ENCODE measurements at places on chromosomes 3 and 15. TPM values are rescaled to one million over a fixed set of nuclear protein-coding genes. Genes with fewer than 3 reads are reported as not detected.

GRCh38 chr15:87609474-87609873, 647.1 kb downstream of the NTRK3 start:
- no peaks in the 10 kb centered on the region for H3K27me3 ChIP-seq
- no peak overlapping the region for H3K4me3 ChIP-seq
- H3K27ac ChIP-seq: no peak overlapping the region
- H3K36me3 ChIP-seq: no peaks in the 10 kb centered on the region
- DNase-seq: no peak

DNA sequence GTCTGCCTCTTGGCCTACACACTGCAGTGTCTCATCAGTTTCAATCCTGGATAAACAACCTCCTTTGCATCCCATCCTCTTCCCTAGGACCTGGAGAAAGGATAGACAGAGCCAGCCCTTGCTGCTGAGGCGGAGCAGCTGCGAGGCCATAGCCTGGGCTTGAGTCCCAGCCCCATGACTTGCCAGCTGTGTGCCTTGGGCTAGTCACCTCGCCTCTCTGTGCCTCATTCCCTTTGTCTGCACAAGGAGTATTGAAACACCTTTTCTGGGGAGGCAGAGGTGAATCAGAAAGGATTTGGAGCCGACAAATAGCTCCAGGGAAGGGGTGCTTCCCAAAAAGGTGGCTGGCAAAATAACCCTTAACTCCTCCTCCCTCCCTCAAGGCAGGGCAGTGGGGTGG, 65.0 kb upstream of the SLC6A1 start:
- H3K4me3 ChIP-seq: no peak overlapping the region
- H3K36me3 ChIP-seq: no peaks in the 10 kb centered on the region
- no peak for DNase-seq
- no peak overlapping the region for H3K27ac ChIP-seq
- H3K27me3 ChIP-seq: peaks cover 4% of the 10 kb centered on the region

DNA sequence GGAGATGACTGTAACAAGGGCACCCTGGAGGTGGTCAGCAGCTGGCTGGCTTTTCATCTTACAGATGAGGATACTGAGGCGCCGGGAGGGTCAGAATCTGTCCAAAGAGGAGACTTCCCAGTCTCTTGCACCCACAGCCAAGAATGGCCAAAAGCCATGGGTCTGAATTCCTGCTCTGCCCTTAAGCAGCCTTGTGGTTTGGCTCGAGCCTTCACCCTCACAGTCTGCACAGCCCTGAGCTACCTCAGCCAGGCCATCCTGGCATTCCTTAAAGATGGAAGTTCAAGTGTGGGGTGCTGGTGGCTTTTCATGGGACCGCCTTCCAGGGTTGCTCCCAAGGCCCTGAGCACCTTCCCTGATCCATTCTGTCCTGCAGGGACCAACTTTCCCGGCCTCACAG, 59.2 kb downstream of the CACNA2D2 start:
- H3K4me1 ChIP-seq: peaks cover 6% of the 10 kb centered on the region
- DNase-seq: no peak
- no peak overlapping the region for H3K27ac ChIP-seq

DNA sequence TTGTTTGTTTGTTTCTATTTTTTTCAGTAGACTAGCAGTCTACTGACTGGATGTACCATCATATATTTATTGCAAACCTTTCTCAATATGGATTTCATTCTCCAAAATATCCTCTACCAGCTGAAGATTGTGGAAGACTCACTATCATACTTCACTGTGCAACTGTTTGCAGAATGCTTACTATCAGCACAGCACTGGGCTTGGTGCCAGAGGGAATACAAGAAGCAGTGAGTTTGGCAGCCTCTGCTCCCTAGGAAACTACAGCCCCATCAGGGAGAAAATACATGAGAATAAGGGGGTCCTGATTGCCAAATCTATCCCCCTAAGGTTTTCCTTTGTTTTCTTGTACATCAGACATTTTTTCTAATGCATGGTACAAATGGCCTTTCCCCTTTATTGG, 27.5 kb downstream of the AQP9 start:
- H3K4me1 ChIP-seq: no peaks in the 10 kb centered on the region
- DNase-seq: no peak
- no peak overlapping the region for H3K4me3 ChIP-seq
- no peak overlapping the region for H3K27ac ChIP-seq

GRCh38 chr3:134341389-134341788, 32.9 kb downstream of the AMOTL2 start:
- no peak overlapping the region for H3K27ac ChIP-seq
- peaks cover 19% of the 10 kb centered on the region for H3K27me3 ChIP-seq
- no peak for DNase-seq
- no peak overlapping the region for H3K4me3 ChIP-seq

GRCh38 chr3:43095370-43095769, 10.5 kb downstream of the POMGNT2 start:
- no peak for DNase-seq
- peaks cover 4% of the 10 kb centered on the region for H3K4me1 ChIP-seq
- H3K4me3 ChIP-seq: no peak overlapping the region
- no peaks in the 10 kb centered on the region for H3K27me3 ChIP-seq
- no peak overlapping the region for H3K27ac ChIP-seq

DNA sequence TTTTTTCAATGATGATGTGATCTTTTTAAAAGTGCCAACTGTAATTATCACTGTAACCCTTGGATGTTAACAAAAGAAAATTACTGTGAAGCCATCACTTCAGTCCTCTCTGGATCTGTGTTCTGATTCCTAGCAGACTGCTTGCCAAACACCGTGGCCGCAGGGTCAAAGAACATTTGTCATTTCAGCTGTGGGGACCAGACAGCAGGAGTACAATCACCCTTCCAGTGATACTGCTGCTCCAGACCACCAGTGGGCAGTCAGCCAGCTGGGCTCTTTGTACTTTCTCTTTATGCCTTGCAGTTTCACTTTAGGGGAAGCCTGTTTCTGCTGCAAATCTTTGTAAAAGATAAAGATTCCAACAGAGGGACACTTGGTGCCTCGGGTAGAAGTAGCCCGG, 770.0 kb downstream of the GRM7 start:
- H3K4me3 ChIP-seq: no peak overlapping the region
- DNase-seq: no peak
- H3K27me3 ChIP-seq: peaks cover 1% of the 10 kb centered on the region
- no peaks in the 10 kb centered on the region for H3K36me3 ChIP-seq

GRCh38 chr3:172042136-172042662, 2.8 kb downstream of the FNDC3B start:
- no peak overlapping the region for H3K27ac ChIP-seq
- DNase-seq: no peak
- H3K4me1 ChIP-seq: peaks cover 12% of the 10 kb centered on the region
- peaks cover 2% of the 10 kb centered on the region for H3K36me3 ChIP-seq
- peaks cover 4% of the 10 kb centered on the region for H3K27me3 ChIP-seq

GRCh38 chr3:141239511-141240281, 8.1 kb downstream of the PXYLP1 start:
- H3K4me1 ChIP-seq: peaks cover 64% of the 10 kb centered on the region
- peaks cover 34% of the 10 kb centered on the region for H3K36me3 ChIP-seq
- no peaks in the 10 kb centered on the region for H3K27me3 ChIP-seq
- DNase-seq: no peak
- no peak overlapping the region for H3K4me3 ChIP-seq

GRCh38 chr15:94704421-94704820, 473.1 kb downstream of the MCTP2 start:
- H3K4me3 ChIP-seq: no peak overlapping the region
- no peak for DNase-seq
- H3K27me3 ChIP-seq: no peaks in the 10 kb centered on the region
- H3K36me3 ChIP-seq: no peaks in the 10 kb centered on the region
- H3K4me1 ChIP-seq: no peaks in the 10 kb centered on the region

- no peaks in the 10 kb centered on the region for H3K36me3 ChIP-seq
- H3K4me3 ChIP-seq: no peak overlapping the region
- H3K27ac ChIP-seq: no peak overlapping the region
- no peaks in the 10 kb centered on the region for H3K27me3 ChIP-seq
- no peaks in the 10 kb centered on the region for H3K4me1 ChIP-seq
Measured at GRCh38 chr3:85875589-85875988, 916.8 kb downstream of the CADM2 start.

STRA6 gene
- total RNA-seq: not detected

PRKCD gene
- 20.5 TPM for total RNA-seq

PARP14 gene
- total RNA-seq: 128 TPM

WNT5A gene
- total RNA-seq: not detected

ARPP19 gene
- 155 TPM for total RNA-seq

GLDN gene
- total RNA-seq: not detected

MEIS2 gene
- total RNA-seq: not detected

KNL1 gene
- 43.8 TPM for total RNA-seq

PTH1R gene
- not detected for total RNA-seq

Measured in activated naive CD8-positive, alpha-beta T cell treated with anti-CD3 and anti-CD28 coated beads, Interleukin-2, amount 10 ng/mL, durations not matched to agents 7 days and 5 days (primary cell).